GM12865 (cell line): ENCODE measurements at places on chromosomes 11 and 22.

DNA sequence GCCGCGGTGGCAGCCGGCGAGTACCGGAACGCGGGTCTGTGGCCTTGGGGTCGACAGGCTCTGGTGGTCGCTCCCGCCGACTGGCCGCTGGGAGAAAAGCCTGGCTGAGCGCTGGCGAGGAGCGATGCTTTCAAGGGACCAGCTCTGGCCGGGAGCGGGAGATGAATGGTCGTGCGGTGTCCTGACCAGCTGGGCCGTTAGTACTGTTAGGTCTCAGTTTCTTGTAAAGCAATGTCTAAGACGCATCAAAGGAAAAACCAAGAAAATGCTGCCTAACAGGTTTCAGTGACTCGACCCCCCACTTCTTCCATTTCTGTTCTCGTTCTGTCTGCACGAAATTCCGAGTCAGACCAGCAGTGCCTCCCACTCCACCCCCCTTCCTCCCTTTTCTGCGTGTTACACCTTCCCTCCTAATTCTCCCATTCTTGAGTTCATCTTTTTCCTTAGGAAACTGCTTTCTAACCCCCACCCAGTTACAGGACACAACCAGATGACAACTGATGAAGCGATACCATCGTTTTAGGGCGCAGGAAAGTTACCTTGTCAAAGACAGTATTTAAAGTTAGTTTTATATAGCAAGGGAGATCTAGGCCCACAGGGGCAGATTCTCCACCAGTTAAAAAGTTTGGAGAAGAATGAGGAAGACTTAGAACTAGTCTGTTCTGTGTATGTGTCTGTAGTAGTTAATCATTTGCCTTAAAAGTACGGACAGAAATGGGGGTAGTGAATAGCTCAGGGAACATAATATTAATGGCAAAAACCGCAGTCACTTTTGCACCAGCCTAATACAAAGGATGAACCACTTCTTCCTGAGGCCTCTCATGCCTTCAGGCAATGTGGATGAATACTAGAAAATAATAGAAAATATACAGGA lies 1.0 kb downstream of the CUL5 start:
- no peak for DNase-seq

GRCh38 chr11:78767027-78767932 lies 192.6 kb upstream of the NARS2 start:
- DNase-seq = no peak

- DNase-seq = no peak
Observed at GRCh38 chr11:70147668-70148067, 55.4 kb upstream of the FADD start.

DNA sequence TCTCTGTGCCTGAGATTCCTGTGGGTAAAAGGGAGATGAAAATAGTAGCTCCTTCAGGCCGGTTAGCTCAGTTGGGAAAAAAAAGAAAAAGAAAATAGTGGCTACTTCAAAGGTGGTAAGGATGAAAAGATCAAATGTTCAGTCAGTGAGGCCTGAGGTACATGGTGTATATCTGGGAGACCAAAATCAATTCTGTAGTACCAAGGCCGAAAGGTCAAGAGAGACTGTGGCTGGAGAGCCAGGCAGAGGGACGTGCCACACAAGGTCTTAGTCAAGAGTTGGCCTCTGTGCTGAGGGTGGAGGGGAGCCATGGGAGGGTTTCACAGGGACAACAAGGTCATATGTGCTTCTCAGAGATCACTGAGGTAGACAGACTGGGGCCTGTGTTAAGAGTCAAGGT lies 4.8 kb upstream of the GDPD5 start:
- DNase-seq = no peak
